K562 (cell line): ENCODE measurements at places on chromosomes 5 and 9.
A peak's percentile ranks its signal among the peaks of the same experiment; 100 is the strongest.

GRCh38 chr9:353077-353476 is 138.4 kb downstream of the DOCK8 start:
- no peak for DNase-seq

- no peak for DNase-seq
Observed at GRCh38 chr5:10262995-10263394, 12.9 kb downstream of the CCT5 start.

- no peak for DNase-seq
Observed at GRCh38 chr5:159262472-159262858, 625 bp upstream of the UBLCP1 start.

DNA sequence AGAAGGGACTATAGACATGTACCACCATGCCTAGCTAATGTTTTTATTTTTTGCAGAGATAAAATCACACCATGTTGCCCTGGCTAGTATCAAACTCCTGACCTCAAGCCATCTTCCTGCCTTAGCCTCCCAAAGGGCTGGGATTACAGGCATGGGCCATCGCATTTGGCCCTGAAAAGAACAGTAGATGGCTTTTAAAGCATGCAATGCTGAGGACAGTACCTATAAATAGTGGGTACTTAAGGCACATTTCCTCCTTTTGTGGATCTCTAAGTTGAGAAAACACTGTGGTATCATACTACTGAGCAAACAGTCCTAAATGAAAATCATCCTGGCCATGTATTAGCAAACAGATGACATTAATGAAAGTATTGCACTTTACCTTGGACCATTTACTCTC is 119.4 kb downstream of the TTC39B start:
- DNase-seq: no peak

GRCh38 chr9:108751369-108751768 is 104.4 kb downstream of the ACTL7B start:
- no peak for DNase-seq

- no peak for DNase-seq
Observed at GRCh38 chr9:99350461-99350860, 128.4 kb downstream of the SEC61B start.

- DNase-seq: no peak
Observed at GRCh38 chr9:118366228-118366627, 662.0 kb downstream of the TLR4 start.

DNA sequence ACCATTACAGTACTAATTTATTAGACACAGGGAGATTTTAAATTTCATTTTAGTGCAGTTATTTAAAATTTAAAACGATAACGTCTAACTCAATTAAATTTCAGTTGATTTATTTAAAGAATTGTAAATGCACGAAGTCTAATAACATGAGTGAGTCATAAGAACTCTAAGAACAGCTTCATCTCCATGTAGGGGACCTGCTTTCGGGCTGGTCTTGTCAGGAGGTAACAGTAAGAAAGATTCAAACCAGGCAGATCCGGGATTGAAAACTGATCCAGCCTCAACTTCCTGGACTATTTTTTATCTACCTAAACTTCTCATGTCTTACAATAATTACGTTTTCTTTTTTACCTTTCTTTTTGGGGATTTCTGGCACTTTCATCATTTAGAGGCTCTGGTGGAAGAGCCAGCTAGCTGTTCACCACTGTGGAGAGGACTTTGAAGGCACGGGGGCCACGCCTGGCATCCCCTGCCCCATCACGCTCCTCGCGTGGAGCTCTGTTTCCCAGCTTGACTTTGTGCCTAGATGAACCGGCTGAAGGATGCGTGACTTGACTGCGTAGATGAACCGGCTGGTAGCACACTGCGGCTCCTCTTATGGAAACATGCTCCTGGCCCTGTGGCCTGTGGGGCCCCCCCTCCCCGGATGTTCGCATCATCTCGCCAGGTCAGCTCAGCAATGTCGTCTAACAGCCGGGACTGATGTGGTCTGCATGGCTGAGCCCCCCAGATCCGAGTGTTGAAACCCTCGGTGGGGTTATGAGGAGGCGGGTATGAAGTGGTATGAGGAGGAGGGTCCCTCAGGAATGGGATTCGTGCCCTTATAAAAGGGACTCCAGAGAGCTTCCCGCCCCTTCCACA is 26.0 kb downstream of the NDUFS6 start:
- DNase-seq: no peak

DNA sequence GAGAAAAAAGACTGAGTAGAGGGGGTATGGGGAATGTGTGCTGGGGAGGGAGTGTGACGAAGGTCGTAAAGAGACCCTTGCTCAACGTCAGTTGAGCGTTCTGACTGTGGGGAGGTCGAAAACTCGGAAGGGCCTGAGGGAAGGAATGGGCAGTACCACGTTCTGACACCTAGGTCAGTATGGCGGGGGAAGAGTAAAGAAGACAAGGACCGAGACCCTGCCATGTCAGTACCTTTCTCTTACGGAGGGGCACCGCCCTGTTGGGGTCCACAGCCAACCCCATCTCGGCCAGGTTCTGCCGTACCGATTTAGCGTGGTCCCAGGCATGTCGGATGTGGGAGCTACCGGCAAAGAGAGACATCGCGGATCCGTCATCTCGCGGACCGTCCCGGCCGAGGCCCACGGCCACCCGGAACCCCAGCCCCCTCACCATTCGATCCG is 375 bp downstream of the NOP16 start:
- DNase-seq: peak; percentile 69

- no peak for DNase-seq
Observed at GRCh38 chr9:98727428-98727827, 18.7 kb upstream of the GABBR2 start.

GRCh38 chr5:50947906-50948683 is 281.7 kb downstream of the PARP8 start:
- no peak for DNase-seq

DNA sequence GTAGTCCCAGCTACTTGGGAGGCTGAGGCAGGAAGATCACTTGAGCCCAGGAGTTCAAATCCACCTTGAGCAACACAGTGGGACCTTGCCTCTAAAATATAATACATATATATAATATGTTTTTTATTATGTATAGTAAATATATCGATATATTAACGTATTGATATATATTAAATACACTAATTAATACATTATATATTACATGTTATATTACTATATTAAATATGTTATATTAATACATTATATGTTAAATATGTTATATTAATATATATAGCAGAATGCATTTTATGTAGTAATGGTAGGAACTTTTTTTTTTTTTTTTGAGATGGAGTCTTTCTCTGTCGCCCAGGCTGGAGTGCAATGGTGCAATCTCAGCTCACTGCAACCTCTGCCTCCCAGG is 18.1 kb upstream of the BNC2 start:
- DNase-seq: no peak

DNA sequence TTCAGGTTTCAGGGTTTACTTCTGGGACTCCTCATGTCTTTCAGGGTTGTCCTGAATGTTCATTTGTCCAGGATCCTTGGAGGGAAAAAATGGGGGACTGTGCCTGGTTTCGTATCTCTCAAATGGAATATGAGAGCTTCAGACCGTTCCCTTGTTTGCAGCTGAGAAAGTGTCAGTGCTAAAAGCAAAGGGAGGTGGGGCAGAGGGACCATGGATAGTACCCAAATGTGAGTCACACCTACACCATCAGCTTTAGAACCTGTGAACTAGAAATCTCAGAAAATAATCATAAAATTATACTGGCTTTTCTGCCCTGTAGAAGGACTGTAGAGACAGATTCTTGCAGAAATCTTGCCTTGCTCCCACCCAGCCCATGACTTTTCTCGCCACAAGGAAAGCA is 84.3 kb upstream of the TAF11L2 start:
- no peak for DNase-seq

GRCh38 chr5:137167187-137167586 is 331.9 kb downstream of the SPOCK1 start:
- no peak for DNase-seq

- DNase-seq: no peak
Observed at GRCh38 chr5:32837211-32837610, 126.1 kb downstream of the NPR3 start.

DNA sequence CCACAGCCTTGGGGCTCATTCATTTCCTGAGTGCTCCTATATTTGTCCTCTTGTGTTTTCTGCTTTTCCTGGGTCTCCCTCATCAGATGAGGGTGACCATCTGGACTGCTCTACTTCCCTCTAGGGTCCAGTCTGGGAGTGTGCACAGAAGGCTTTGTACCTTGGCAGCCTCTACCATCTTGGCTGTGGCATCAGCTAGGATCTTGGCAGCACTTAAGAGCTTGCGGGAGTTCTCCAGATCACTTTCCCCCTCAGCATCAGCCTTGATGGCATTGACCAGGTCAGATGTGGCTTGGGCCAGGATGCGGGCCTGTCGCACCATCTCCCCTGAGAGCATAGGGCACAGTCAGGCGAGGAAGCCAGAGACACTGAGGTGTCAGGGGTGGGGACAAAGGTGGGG is 15.8 kb downstream of the TLN1 start:
- no peak for DNase-seq

- no peak for DNase-seq
Observed at GRCh38 chr5:91591076-91591475, 208.0 kb upstream of the ARRDC3 start.

- DNase-seq: no peak
Observed at GRCh38 chr9:131559421-131560000, 14.2 kb downstream of the PRRT1B start.

DNA sequence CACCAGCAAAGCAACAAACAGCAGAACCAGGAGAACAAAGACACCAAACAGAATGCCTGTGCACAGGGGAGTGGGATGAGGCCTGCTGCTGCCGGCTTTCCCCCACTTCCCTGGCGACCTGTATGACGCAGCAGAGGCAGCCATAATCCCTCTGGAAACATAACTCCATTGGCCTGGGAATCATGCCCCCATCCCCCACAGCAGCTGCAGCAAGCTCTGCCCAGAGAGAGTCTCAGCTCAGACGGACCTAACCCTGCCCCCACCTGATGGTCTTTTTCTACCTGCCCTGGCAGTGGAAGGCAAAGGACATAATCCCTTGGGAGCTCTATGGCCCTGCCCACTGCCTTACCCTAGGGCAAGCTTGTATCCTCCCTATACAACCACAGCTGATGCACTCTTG is 81.8 kb upstream of the FANCC start:
- no peak for DNase-seq

DNA sequence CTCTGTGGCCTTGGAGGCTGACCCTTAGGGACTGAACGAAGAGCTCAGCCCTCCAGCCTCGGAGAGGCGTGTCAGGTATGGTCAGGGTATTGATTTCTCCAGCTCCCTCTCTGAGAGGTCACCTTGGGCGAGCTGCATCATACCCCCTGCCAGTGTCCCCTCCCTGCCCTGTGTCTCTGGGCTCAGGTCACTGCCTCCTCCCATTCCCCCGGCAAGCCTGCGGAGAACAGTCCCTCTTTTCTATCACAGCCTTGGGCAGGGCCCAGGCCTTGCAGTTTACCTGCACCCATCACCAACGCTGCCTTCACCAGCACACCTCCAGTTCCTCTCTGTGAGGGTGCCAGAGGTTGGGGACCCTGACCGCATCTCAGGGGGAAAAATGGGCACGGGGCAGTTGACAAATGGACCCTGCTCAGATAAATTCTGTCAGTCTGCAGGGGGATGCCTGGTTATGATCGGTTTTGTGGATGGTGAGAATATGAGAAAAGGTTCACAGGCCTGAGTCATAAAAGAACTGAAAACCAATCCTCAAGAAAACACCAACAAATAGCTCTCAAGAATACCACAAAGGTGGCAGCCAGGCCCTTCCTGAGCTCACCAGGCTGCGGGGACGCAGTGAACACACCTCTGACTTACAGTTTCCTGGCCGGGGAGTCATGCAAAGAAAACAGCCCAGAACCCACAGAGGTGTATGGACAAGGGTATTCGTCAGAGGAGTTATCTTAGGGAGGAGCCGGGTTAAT is 24.7 kb upstream of the RXRA start:
- no peak for DNase-seq

GRCh38 chr9:111852291-111852690 is 44.3 kb upstream of the UGCG start:
- no peak for DNase-seq

DNA sequence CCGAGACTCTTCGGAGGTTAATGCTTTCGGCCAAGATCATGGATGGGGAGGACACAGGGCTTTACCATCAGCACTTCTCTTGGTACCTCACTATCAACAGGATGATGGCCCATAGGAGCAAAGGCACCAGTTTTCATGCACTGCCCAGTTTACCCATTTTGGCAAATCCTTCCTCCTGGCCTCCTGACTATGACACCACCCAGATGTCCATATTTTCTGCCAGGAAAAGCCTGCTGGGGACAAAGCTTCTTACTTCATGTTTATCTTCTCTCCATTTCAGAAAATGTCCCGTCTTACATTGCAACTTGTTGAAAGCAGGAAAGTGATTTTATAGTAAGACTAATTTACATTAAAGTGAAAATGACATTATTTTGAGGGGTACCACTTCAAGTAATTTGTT is 61.4 kb upstream of the GAS1 start:
- no peak for DNase-seq

DNA sequence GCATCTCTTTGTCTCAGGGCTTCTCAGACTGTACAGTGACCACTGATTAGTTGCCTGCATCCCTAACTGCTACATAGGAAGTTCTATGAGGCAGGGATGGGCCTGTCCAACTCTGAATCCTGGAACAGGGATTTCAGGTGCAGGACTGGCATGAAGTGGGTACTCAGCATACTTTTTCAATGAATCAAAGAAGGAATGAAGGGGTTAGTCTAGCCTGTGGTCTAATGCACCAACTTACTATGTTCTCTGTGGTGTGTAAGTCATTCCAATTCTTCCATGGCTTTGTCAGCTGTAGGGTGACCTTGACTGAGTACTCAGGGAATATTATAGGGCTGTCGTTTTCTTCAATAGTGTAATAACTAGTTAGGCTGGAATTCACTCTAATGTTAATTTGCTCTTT is 8.3 kb downstream of the COL15A1 start:
- DNase-seq: no peak

GRCh38 chr5:102451082-102451481 is 47.7 kb downstream of the SLCO6A1 start:
- no peak for DNase-seq

- DNase-seq: no peak
Observed at GRCh38 chr5:617896-618295, 5.8 kb downstream of the CEP72 start.

DNA sequence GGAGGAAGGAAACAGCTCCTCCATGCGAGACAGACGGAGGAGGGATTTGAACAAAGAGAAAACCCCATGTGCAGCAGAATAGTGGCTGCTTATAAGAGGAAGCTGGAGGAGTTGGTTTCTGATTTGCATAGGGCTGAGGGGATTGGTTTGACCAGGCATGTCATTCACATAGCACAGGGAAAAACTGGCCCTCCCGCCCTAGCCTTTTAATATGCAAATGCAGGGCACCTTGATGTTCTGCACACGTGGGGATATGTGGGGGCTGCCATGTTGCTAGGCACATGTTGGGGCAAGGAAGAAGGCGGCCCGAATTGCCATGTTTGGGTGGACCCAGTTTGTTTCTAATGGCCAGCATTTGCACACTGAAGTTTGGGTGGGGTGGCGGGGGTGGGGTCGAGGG is 42.2 kb downstream of the OSMR start:
- DNase-seq: no peak

- no peak for DNase-seq
Observed at GRCh38 chr5:100826133-100826532, 76.9 kb downstream of the ST8SIA4 start.
